ENCODE measurements at places on chromosomes 12 and 14.

DNA sequence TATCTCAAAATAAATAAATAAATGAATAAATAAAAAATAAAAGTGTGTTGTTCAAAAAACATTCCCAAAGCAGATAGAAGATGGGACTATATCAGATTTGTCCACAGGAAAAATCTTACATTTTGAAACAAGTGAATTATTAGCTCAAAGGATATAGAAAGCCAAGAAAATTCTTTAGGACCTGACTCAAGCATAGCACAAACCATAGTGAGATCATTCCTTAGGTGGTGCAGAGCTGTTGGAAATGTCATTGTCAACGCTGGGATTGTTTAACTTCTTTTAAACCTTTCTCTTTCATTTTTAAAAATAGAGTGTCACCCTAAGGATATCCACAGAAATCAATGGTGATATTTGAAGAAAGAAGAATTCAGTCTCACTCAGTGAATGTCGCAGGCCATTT lies 43.5 kb downstream of the DRAM1 start:
- DNase-seq = no peak

- no peak for DNase-seq
Observed at GRCh38 chr12:96197503-96198272, 3.5 kb downstream of the ELK3 start.

- no peak for DNase-seq
Observed at GRCh38 chr12:56411781-56412639, 37.2 kb downstream of the TIMELESS start.

- DNase-seq = no peak
Observed at GRCh38 chr14:52268279-52269061, 972 bp downstream of the PTGDR start.

GRCh38 chr12:79347866-79348265 lies 342.9 kb downstream of the PAWR start:
- no peak for DNase-seq

GRCh38 chr14:75022655-75023054 lies 19.9 kb downstream of the EIF2B2 start:
- no peak for DNase-seq

DNA sequence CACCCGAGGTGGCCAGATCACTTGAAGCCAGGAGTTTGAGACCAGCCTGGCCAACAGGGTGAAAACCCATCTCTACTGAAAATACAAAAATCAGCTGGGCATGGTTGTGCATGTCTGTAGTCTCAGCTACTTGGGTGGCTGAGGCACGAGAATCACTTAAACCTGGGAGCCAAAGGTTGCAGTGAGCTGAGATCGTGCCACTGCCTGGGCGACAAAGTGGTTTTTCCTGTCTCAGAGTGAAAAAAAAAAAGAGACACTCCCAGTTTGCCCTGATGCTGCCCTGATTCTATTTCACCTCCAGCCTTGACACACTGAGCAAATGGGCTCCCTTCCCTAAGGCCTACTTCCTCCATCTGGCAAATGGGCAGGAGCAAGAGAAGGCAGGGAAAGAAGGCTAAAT lies 28.5 kb upstream of the PLEK2 start:
- no peak for DNase-seq

DNA sequence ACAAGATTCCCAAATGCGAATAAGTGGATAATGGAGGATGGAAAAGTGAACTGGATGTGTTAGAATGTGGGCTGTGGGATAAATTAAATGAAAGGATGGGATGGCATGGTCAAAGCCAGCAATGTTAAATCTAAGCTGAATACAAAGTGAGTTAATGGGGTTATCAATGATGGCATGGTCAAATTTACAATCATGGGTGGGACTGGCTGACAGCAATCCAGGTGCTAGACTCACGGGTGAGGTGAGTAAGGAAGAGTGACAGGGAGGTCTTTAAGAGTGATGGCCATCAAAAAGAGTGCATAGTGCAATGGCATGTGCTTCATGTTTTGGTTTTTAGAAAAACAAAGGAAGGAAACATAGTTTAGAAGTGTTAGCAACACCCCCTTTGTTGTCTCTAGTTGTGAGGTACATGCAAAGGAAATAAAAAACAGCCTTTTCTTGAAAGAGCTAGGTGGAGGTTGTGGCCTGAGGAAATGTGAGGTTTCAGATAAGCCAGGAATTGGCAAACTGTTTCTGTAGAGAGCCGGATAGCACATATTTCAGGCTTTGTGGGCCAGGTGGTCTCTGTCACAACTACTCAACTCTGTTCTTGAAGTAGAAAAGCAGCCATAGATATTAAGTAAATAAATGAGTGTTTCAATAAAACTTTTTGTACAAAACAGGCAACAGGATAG lies 328.7 kb downstream of the RPL10L start:
- peak; percentile 2 for DNase-seq

- no peak for DNase-seq
Observed at GRCh38 chr12:124554429-124555029, 12.9 kb downstream of the NCOR2 start.

- DNase-seq = no peak
Observed at GRCh38 chr12:39327965-39328364, 115.0 kb downstream of the KIF21A start.

GRCh38 chr14:89123851-89124250 lies 293.2 kb downstream of the FOXN3 start:
- DNase-seq = no peak

- no peak for DNase-seq
Observed at GRCh38 chr12:109821968-109822367, 11.2 kb downstream of the TRPV4 start.

DNA sequence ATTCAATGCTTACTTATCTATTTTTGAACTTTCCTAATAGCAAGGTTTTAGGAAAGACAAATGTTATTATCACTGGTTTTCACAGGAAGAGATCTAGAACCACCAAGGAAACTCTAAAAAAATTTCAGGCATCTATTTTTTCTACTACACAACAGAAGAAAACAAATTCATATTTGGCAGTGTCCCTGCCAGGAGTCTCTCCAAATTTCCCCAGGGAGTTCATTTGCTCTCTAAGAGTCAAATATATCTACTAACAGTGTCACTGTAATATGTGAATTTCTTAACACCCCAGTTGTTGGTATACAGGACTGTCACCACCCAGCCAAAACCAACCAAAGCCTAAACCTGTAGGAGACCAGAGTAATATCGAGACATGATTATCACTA lies 83.4 kb downstream of the STXBP6 start:
- no peak for DNase-seq

- no peak for DNase-seq
Observed at GRCh38 chr12:27009881-27010301, 4.3 kb downstream of the TM7SF3 start.

GRCh38 chr14:100410056-100410565 lies 87.0 kb downstream of the SLC25A47 start:
- no peak for DNase-seq

DNA sequence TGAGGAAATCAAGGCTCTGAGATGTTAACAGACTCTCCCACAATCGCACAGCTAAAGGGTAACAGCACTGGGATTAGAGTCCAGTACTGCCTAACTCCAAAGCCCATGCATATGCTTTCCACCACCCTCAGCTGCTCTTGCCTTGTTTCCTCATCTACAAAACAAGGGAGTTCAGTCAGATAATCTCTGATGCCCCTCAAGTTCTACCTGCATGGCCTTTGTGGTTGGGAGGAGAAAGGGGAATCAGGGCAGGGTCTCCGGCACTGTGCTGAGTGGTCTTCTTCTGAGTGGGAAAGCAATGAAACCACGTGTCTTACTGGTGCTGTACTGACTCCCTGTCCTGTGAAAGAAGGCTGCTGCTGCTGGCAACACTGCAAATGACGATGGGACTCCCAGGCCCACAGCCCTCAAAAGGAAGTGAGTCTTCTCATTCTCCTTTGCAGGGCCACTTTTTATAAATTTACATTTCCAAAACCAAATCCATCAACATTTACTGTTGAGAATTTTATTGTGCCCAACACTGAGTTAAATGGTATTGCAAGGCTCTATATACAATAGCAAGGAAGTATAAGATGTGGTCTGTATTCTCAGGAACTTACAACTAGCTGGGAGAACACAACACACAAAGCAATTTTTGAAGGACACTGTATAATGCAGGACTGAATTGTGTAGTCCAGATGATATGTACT lies 19.7 kb upstream of the DUSP16 start:
- DNase-seq = no peak

- no peak for DNase-seq
Observed at GRCh38 chr12:94663071-94663470, 12.7 kb upstream of the TMCC3 start.

DNA sequence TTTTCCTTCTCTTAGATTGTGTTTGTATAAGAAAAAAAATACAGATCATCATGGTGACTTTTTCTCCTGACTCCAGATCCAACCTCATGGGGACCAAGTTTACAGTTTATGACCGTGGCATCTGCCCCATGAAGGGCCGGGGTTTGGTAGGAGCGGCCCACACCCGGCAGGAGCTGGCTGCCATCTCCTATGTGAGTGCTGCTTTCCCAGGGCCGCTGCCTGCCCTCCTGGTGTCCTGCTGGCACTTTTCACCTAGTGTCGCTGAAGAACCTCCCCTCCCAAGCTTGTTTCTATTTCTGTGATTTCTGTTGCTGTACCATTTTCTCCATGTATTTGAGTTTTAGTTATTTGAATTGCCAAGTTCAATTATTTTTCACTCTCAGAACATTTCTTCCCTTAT lies 24.8 kb upstream of the TEAD4 start:
- no peak for DNase-seq

GRCh38 chr12:7069386-7069785 lies 8.9 kb downstream of the C1S start:
- no peak for DNase-seq

- DNase-seq = no peak
Observed at GRCh38 chr12:30613119-30613830, 82.4 kb downstream of the IPO8 start.

GRCh38 chr12:97075161-97075933 lies 168.3 kb downstream of the NEDD1 start:
- DNase-seq = peak; percentile 27
